RCC 7860 (cell line): ENCODE measurements at places on chromosomes 7 and 10.

- DNase-seq: no peak
Observed at GRCh38 chr7:139738101-139738489, 39.7 kb downstream of the HIPK2 start.

- DNase-seq: no peak
Observed at GRCh38 chr10:129690248-129691070, 223.4 kb downstream of the MGMT start.

- no peak for DNase-seq
Observed at GRCh38 chr7:127064-127598, 65.2 kb upstream of the FAM20C start.

DNA sequence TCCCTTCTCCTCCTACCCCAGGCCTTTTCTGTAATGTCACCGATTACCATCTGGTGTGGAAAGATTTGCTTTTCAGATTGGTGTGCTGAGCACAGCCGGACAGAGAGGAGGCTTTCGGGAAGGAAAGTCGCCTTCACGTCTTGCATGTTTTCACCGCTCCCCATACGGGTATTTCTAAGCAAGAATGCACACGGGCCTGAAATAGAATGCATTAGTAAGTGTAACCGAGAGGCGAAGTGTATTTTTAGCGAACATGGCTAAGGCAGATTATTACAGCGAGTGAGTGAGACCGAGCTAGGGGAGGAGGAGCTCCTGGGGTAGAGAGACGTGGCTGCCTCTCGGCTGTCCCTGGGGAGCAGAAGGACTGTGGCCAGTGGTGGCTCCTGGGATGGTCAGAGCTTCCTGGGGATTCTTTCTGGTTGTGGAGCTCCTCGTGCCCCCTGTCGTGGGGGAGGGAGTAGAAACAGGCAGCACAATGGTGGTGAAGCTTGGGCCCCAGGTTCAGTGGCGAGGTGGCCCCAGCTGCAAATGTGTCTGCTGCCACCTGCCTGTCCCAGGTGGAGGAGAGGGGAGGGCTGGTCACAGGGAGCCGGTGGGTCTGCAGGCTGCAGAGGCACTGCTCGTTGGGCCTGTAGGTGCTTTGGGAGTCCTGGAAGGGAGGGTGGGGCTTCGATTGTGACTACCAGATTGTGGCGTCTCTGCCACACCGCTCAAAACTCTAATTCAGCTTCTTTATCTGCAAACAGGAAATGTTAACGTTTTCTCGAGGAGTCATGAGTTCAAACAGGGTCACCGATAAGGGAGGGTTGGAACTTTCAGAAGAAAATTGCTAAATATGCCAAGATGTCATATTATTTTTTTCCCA, 135.8 kb downstream of the CAMK1D start:
- no peak for DNase-seq

GRCh38 chr7:136405931-136406777, 429.0 kb upstream of the MTPN start:
- peak; percentile 51 for DNase-seq

DNA sequence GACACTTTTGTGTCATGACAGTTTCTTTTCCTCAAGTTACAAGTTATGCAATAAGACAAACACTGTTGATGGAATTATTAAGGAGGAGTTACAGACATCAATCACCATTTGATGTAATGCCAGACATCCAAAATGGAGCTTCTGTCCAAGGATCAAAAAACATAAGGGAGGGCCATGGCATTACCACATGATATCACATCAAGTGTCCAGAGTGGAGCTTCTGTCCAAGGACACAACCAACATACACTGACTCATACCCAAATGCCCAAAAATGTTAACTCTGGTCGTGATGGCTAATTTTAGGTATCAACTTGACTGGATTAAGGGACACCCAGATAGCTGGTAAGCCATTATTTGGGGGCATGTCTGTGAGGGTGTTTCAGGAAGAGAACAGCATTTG, 140.4 kb downstream of the DOCK4 start:
- DNase-seq: no peak

DNA sequence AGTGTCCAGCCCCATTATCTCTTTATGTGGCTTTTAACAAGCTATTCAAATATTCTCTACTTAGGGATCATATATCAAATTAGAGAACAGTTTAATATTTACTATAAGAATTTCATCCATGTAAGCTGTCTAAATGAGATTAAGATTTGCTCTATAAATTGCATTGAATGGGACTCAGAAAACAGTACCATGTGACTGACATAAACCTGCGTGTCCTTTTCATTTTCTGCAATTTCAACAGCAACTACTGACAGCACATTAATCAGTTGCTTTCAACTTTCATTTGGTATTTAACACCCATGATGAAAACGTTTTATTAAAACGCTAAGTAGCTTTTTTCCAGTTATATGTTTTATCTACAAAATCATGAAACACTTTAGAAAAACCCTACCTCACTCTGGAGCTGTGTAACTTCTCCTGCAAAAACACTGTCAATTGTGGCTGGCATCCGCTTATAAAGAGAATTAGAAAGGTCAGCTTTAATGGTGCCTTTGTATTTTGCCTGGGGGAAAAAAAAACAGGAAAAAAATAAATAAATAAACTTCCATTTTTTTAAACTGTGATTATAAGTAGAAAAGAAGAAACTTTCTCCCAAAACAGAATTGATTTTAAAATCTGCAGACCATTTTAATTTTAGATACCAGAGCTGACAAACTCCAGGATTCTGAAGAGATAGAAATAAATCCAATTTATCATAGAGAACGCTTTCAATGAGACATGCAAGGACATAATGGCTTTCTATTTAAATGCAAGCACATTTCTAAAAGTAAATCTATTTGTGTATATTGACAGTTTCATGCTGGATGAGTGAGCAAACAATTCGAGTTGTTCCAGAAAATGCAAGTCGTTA, 9.2 kb downstream of the NEBL start:
- no peak for DNase-seq

GRCh38 chr10:69861251-69862240, 59.8 kb downstream of the COL13A1 start:
- DNase-seq: peak; percentile 46

GRCh38 chr7:133061357-133061756, 20.5 kb downstream of the CHCHD3 start:
- no peak for DNase-seq

DNA sequence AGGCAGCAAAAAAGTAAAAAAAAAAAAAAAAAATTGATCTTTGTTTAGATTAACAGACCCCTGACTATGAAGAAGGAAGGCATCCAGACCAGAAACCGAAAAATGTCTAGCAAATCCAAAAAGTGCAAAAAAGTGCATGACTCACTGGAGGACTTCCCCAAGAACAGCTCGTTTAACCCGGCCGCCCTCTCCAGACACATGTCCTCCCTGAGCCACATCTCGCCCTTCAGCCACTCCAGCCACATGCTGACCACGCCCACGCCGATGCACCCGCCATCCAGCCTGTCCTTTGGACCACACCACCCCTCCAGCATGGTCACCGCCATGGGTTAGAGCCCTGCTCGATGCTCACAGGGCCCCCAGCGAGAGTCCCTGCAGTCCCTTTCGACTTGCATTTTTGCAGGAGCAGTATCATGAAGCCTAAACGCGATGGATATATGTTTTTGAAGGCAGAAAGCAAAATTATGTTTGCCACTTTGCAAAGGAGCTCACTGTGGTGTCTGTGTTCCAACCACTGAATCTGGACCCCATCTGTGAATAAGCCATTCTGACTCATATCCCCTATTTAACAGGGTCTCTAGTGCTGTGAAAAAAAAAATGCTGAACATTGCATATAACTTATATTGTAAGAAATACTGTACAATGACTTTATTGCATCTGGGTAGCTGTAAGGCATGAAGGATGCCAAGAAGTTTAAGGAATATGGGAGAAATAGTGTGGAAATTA, 19.4 kb downstream of the GATA3 start:
- no peak for DNase-seq

GRCh38 chr10:128568041-128568440, 441.8 kb upstream of the MKI67 start:
- no peak for DNase-seq

DNA sequence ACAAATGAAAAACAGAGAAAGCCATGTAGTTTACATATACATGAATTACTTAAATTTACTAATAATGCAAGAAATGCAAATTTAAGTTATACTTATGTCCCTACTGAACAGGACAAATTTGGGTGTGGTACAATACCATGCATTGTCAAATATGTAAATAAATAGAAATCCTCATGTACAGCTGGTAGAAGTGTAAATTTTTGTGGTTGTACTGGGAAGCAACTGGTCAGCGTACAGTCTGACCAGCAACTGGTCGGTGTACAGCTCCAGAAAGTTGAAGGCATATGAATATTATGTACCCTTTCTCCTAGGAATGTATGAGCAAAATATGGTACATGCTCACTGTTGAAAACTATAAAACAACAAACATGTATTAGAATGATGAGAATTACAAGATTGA, 93.9 kb upstream of the TMEM106B start:
- no peak for DNase-seq

DNA sequence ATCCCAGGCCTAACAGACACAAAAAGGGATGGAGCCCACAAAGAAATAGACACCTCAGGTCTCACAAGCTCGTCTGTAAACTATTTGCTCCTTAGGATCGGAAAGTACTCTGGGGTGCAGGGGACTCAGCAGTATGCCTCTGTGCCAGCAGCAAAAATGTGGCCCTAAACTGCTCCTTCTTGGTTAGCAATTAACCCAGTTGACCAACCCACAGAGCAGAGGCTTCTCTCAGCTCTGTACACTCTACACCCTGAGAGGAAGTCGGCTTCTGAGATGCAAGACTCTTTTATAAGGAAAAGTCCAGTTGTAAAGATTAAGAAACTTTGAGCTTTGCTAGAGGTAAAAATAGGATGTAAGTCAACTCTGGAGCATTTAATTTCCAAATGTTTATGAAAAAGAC, 156.3 kb upstream of the PRSS58 start:
- DNase-seq: no peak

DNA sequence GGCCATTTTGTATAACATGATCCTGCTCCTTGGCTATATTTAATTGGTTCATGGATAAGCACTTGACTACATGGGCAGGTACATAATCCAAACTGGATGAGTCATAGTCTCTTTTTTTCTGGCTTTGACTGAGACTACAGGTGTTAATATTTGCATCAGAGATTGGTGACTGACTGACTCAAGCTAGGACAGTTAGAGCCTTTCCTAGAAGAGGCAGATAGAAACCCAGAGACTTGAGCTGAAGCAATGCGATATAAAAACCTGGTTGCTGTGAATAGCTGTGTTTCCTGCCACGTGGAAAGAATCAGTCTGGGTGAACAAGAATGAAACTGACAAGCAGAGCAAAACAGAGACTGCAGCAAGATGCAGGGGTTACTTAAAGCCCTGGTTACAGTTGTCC, 81.0 kb downstream of the SAMD9 start:
- DNase-seq: no peak

- DNase-seq: no peak
Observed at GRCh38 chr7:135827391-135827790, 78.8 kb upstream of the FAM180A start.

DNA sequence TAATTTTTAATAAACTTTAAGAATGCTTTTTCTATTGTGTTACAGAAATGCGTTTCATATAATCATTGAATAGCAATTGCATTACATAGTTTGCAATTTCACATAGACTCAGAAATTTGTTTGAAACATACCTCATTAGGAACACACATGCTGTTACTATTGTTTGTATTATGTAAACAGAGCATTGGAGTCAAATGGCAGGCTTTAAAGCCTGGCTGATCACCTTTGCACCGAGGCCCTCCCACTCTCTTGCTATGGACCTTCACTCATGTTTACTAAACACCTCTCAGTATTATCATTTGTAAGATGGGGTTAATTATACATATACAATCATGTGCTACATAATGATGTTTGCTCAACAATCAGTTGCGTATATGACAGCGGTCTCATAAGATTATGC, 203.6 kb upstream of the NPSR1 start:
- no peak for DNase-seq

GRCh38 chr7:23383225-23383624, 84.1 kb downstream of the MALSU1 start:
- DNase-seq: no peak

DNA sequence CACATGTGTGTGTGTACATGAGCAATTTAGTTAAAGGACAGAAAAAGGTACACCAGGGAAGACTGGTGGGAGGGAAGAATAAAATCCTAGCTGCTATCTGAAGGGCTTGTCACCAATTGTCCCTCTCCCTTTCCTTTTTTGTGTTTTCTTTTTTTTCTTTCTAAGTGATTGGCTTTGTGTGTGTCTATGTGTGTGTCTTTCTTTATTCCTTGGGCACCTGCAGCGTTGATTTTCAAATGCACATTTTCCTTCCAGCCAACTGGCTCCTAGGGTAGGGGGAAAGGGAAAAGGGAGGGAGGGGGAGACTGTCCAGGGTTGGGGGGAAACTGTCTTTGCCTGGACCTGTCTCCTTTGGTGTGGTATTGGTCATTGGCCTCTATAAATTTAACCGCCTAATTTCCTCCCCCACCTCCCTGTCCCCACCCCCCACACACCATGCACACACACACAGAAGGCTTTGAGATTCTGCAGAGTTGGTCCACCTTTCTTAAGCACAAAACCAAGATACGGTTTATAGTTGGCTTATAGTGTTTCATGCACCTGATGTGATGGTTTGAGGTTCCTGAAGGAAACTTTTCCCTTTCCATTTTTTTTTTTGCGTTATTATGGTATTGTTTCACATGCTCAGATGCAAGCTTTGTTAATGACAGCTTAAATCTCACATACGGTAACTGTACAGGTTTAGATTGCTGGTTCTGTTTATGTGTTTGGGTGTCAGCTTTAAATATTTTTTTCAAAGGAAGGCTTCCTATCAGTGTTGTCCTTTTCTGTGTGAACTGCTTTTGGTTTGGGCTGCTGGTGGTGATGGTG, 2.6 kb downstream of the AUTS2 start:
- no peak for DNase-seq

- no peak for DNase-seq
Observed at GRCh38 chr7:11625669-11626068, 206.3 kb downstream of the THSD7A start.

GRCh38 chr7:137934941-137935883, 66.7 kb downstream of the CREB3L2 start:
- DNase-seq: no peak

- DNase-seq: no peak
Observed at GRCh38 chr10:35888400-35888799, 246.3 kb upstream of the FZD8 start.

DNA sequence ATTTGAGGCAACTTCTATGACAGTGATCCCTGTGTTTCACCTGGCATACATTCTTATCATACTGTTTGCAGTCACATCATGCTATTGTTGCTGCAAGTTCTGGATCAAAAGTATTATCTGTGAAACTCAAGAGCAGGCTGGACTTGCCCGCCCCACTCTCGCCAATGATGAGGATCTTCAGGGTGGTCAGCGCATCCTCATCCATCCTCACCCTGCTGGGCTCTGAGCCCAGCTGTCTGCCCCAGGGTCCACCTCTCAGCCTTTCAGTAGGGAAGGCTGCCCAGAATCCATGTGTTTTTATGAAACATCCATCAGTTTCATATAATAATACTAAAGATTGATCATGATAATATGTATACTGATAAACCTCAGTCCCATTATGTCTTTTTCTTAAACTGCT, 55.4 kb upstream of the KIF5B start:
- DNase-seq: no peak

DNA sequence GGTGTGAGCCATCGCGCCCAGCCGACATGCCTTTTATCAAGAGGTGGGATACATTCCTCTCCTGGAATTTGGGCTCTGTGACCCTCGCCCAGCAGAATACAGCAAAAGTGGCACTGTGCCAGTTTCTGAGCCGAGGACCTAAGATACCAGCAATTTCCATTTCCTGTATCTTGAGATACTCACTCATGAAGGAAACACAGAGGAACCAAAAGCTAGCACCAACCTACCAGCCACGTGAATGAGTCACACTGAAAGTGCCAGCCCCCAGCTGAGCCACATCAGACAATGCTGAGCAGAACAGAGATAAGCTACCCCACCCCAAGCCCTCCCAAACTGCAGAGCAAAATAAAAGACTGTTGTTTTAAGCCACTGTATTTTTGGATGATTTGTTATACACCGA, 56.3 kb downstream of the CACUL1 start:
- DNase-seq: peak; percentile 86
